ENCODE measurements at places on chromosomes 4 and X.

DNA sequence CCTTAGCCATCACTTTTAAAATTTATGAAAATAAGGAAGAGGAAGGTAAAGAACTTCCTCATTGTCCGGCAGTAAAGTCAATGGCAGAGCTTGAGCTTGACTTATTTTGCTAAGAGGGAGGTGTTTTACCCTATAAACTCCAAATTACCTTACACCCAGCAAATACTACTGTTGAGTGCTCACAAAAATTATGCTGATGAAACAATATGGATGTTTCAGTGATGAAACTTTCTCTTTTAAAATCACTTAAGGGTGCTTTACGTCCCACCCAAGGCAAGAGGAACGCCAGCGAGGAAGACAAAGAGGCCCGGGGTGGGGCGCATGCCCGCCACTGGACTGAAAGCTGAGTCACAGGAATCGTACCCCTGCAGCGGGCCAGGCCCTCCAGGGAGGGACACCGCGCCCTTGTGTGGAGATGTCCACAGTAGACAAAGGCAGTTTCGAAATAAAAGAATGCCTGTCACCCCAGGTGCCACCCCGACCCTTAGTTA is 560 bp upstream of the TMSB4X start:
- DNase-seq: no peak

GRCh38 chr4:87092389-87093141 is 127.9 kb downstream of the KLHL8 start:
- no peak for DNase-seq

DNA sequence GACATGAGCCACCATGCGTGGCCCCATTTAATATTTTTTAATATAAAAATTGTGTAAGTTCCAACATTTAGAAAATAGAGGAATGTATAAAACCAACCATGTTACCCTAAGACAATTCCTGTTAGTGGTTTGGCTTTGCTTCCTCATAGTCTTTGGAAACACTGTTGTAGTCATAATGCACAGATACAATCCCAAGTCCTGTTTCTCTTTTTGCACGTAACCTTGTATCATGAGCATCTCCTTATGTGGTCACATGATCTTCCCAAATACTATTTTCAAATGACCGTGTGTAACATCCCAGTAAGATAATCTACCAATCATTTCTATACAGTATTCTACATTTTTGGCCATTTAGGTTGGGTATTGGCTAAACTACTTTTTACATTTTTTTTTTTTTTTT is 13.9 kb upstream of the RHOH start:
- no peak for DNase-seq

DNA sequence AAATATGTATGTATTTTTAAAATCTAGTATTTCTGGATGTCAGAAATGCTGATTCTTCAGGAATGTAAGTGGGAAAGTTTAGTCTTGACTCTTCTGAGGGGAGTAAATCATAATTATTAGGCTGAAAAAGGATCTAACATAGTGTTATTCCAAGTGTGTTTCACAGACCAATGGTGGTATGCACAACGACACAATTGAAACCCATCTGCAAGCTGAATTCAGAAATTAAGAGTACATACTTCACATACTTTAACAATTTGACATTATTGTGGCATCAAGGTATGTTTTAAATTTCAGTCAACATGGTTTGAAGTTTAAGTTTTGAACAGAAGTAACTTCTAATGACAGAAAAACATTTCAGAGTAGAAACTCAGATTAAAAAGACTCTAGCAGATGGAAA is 236.7 kb downstream of the SLC7A11 start:
- no peak for DNase-seq

- DNase-seq: no peak
These were observed 9.9 kb downstream of the PRDM8 start for GRCh38 chr4:80207172-80207583.

DNA sequence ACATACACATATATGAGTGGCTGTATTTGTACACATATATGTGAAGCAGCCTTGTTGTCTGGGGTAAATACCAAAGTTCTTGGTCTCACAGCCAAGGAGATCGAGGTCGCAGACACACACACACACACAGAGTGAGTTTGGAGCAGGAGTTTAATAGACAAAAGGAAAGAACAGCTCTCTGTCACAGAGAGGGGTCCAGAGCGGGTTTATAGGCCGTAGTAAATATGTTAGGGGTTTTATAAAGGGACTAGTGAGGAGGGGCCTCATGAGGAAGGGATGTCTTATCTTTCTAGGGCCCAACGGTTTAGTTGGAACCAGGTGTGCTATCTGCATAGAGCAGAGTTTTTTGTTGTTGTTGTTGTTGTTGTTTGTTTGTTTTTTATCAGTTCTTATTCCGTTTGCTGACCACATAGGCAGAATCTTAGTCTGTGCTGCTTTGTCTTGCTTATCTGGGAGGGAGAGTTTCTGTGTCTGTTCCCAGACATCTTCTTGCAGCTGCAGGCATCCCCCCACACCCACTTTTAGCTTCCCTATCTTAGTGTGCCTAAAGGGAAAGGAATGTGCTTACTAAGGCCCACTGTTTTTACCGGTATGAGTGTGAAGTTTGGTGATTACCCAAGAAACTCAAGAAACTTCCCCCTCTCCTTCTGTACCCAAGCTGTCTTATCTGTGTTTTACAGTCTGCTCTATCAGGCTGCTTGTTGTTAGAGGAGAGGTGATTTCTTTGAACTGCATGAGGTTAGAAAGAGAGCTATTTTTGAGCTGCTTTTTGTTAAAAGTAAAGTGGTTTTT is 91.9 kb downstream of the TENT5D start:
- DNase-seq: no peak

DNA sequence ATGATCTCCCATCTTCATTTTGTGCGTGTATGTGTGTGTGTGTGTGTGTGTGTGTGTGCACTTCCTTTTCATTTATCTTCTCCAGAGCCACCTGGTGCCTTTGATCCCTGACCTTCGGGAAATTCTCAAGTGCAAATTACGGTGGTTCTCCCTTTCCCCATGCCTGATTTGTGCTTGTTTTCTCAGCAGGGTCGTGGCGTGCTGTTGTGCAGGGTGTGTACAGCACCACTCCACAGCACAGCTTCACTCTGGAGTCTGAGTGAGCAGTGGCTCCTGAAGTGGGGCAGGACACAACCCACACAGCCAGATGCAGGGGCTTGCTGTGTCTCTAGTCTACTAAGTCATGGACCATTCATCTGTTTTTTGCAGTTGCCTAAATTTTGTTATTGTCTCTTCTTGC is 114.2 kb upstream of the TBC1D9 start:
- no peak for DNase-seq

- no peak for DNase-seq
These were observed 25.4 kb downstream of the ELOVL6 start for GRCh38 chr4:110172972-110173371.

All from activated CD8-positive, alpha-beta memory T cell treated with anti-CD3 and anti-CD28 coated beads for 1 hour (primary cell).